ENCODE measurements at places on chromosomes 11 and 22.

GRCh38 chr11:128346804-128347203 is 240.6 kb downstream of the ETS1 start:
- peak; percentile 33 for DNase-seq

- DNase-seq = no peak
Measured at GRCh38 chr11:64178203-64178602, 7.8 kb upstream of the STIP1 start.

DNA sequence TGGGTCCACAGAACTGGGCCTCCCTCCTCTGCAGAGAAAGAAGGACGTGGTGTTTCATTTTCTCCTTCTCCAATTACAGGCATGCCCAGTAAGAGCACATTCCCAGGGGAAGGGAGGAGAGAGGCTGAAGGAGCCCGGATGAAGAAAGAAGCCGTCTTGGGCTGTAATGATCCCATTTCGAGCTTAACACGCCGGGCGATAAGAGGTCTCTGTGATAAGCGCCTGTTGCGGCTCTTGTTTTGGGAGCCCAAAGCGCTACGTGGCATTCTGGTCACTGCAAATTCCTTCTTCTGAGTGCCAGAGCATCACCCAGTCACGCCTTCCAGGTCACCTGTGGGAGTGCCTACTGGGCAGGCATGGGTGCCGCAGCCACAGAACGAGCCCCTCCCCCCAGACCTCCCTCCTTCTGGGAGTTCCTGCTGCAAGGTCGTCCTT is 57.5 kb downstream of the ANO1 start:
- DNase-seq = no peak

DNA sequence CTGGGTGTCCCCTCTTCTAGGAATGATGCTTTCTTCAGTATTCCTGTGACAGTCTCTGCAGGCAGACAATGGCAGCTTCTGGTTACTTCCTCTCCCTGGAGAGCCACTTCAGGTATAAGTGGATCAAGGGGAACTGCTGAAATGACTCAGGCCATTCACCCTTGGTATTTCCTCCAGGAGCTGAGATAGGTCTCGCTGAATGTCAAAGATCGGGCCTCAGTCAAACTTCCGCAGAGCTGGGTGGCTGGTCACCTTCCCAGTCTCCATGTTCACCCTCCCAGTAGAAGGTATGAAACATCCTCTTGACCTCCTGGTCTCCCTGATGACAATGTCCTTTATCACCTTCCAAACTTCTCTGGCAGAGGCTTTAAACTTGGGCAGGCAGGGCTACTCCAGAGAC is 1.8 kb upstream of the ANKK1 start:
- DNase-seq = no peak

DNA sequence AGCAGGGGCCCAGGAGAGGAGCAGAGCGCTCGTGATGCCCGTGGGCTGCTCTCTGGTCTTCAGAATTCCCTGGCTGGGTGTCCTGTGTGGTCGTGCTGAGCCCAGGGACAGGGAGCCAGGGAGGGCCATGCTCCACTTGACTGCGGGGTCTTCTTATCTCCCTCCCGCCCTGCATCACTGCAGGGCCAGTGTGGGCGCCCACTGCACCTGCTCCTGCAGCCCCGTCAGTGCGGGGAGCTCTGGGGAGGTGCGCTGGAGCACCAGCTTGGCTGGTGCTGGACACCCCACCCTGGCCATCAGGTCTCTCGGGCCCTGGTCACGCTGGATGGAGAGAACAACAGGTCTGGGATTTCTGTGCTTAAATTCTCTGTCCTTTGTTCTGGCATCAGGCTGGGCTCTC is 31.8 kb downstream of the B3GAT1 start:
- DNase-seq = no peak

- DNase-seq = peak; percentile 31
Measured at GRCh38 chr11:2092956-2093412, 46.2 kb downstream of the IGF2 start.

- no peak for DNase-seq
Measured at GRCh38 chr11:110493346-110493745, 63.6 kb downstream of the FDX1 start.

GRCh38 chr11:15941206-15941770 is 415.1 kb downstream of the SOX6 start:
- DNase-seq = peak; percentile 12

DNA sequence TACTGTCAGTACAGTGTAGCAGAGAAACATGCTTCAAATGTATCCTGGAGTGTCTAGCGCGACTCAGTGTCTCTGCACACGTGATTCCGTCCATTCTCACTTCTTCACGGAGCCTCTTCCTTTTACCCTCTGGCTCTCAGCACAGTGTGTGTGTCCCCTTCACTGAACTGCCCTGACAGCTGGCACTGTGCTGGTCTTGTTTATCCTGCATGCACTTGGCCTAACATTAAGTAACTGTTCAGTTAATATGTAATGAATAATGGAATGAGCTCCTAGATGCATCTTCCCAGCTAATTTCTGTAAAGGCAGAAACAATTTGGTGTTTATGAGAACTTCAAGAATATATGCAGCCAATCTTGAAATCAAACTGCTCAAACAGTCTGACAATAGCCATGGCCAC is 44.4 kb downstream of the KMT5B start:
- DNase-seq = no peak

DNA sequence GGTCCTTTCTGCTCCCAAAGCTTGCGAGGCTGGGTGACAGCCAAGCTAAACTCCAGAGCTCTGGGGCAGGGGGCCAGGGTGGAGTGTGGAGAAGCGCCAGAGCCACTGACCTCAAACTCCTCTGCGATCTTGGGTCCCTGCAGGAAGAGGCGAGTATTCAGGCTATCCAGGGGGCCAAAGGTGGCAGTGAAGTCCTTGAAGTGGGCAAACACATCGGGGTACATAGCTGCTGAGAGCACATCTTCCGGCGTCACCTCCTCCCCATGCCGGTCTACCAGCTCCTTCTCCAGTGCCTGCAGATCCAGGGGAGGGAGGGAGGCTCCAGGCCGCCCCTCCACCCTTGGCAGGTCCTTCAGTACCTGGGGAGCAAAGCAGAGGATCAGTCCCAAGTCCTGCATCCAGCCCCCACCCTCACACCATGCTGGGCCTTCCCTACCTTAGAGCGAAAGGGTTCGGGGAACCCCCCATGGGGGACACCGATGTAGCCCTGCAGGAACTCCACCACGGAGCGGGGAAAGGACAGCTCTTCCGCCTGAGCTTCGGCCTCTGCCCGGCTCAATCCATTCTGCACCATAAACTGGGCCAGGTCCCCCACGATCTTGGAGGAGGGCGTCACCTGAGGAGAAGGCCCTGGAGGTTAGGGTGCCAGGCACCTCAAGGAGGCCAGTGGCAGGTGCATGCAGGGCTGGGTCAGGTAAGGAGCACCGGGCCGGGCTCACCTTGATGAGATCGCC is 6.4 kb downstream of the RCE1 start:
- DNase-seq = no peak

- DNase-seq = no peak
Measured at GRCh38 chr11:116641561-116642045, 131.2 kb downstream of the BUD13 start.

- no peak for DNase-seq
Measured at GRCh38 chr11:73186294-73186850, 31.7 kb upstream of the P2RY2 start.

- DNase-seq = no peak
Measured at GRCh38 chr11:112871909-112872500, 89.2 kb upstream of the NCAM1 start.

DNA sequence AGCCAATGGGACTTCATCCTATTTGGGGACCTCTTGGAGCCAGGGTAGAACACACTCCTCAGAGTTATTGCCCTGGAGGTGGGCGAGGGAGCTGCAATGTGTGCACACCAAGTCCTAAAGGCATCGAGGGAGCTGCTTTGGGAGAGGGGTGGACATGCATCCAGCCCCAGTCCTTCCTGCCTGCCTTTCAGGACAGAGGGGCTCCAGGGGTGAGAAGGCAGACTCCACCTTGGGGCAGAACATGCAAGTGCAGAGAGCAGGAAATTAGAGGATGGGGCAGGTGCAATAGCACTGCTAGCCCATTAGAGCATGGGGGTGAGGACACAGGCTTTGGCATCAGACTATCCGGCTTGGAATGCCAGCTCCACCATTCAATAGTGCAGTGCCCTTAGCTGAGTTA is 288.5 kb downstream of the OPCML start:
- no peak for DNase-seq

GRCh38 chr11:61549662-61550568 is 31.0 kb downstream of the SYT7 start:
- no peak for DNase-seq

GRCh38 chr11:19012636-19013035 is 47.9 kb downstream of the MRGPRX2 start:
- DNase-seq = no peak

DNA sequence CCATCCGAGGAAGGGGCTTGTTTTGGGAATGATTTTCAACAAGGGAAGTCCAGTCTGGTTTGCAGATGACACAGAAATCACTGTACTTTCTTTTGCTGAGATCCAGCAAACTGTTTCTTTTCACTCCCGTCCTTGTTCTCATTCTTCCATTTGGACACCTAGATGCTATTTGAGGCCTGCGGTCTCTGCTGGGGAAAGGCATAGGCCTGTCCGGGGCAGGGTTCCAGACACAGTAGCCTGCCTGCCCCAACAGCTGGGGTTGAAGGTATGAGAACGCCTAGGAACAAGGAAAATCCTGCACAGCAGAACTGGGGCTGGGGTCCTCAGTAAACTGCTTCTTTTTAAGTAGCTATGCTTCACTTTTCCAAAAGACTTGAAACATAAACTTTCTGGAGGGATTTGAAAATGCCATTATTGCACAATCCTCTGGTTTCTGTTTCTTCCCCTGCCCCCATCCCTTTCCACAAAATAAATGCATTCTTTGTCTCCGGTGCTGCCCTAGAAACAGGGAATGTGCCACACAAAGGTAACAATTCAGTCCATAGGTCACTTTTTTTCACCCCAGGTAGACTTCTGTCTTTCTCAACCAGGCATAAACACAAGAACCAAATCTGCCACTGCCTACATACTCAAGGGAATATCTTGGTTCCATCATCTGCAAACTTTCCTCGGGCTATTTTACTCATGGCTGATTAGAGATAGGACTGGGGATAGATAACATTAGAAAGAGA is 174.8 kb upstream of the MTMR2 start:
- no peak for DNase-seq

DNA sequence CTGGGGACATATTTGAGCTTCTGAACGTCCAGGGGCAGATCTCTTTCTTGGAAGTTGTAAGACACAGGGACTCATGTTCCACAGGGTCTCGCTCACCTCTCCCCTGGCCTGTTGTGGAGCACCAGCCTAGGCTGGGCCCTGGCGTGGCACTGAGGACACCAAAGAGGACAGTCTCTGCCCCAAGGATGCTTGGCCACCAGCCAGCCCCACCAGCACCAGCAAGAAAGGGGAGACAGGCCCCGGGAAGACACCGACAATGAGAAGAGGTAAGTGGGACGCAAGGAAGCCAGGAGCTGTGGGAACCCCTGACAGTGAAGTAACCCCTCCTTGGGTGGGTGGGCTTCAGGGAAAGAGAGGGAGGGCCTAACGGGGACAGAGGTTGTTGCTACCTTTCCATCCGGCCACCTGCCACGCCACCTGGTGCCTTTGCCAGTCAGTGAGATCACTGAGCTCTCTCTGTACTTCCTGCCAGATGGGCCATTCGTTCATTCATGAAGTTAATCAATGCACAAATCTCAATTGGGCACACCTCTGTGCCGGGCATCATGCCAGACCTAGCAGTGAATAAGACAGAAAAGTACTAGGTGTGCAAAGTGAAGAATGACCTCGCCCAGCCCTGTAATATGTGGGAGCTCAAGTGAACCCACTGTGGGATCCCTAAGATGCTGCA is 11.1 kb downstream of the APOL5 start:
- DNase-seq = no peak

GRCh38 chr22:49905465-49905864 is 12.8 kb downstream of the ALG12 start:
- no peak for DNase-seq

- no peak for DNase-seq
Measured at GRCh38 chr11:79253280-79253679, 187.6 kb downstream of the TENM4 start.

GRCh38 chr22:32842486-32842885 is 41.0 kb downstream of the TIMP3 start:
- DNase-seq = no peak

DNA sequence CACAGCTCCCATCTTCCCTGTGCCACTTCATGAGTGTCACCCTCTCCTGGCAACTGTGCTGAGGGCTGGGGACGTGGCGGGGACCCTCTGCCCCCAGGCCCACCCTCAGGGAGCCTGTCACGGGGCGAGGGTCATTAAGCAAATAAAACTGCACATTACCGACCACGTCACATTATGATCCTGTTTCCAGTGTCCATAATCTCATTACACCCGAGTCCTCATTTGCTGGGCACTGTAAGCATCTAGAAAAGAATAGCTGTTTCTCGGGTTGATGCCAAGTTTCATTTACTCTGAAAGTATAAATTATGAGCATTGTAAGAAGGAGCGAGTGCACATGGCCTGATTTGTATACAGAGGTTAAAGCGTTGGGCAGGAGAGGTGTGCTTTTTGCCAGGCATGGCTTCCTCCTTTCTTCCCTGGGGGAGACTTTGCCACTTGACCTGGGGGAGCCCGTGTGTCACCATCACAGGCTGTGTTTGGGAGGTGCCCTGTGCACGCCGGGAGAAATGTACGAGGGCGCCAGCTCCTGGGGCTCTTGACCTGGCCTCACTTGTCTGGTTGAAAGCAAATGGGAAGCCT is 50.5 kb downstream of the LRP5 start:
- no peak for DNase-seq

GRCh38 chr22:42855211-42855610 is 1.9 kb downstream of the ARFGAP3 start:
- DNase-seq = no peak

- DNase-seq = no peak
Measured at GRCh38 chr22:47088480-47089158, 326.2 kb downstream of the TBC1D22A start.

DNA sequence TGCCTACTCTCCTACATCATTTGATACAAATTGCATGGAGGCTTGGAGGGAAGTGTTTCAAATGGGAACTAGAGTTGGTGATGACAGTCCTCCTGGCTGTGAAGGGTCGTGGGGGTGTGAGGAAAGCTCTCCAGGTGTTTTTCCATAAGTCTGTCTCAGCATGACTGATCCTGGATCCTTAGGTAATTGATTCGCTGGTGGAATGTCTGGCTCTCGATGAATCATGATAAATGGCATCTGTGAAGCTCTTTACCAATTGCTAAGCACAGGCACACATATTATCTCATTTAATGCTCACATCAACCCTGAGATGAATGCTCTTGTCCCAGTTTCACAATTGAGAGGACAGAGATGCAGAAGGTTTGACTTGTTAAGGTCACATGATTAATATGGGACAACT is 107.5 kb downstream of the PKNOX2 start:
- no peak for DNase-seq

DNA sequence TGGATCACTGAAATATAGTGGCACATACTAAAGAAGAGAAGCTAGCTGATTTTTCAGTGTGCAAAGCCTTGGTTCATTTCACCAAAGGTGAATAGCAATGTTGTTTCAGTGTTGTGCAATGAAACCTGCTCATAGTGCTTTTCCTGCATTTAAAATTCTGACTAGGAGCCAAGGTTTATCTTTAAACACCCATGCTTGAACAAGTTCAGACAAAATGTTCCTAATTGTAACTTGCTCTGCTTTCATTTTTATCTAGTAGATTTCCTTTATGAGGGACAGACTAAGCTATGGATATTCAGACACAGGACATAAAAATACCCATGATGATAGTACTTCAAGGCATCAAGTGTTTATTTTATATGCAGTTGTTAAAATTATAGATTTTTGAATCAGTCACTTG is 47.7 kb downstream of the BBOX1 start:
- DNase-seq = no peak

GRCh38 chr11:43908683-43909082 is 28.1 kb downstream of the ALKBH3 start:
- DNase-seq = no peak

- DNase-seq = no peak
Measured at GRCh38 chr11:15114501-15115475, at the start of gene INSC. TSS of gene INSC (plus strand) at chr11:15114923. CDS start at chr11:15149175, 34,252 bp downstream.

GRCh38 chr11:43920598-43921419 is 21.6 kb upstream of the C11orf96 start:
- DNase-seq = no peak

All from stimulated activated CD4-positive, alpha-beta T cell treated with anti-CD3 and anti-CD28 coated beads, Interleukin-4, amount 100 ng/mL, for 1 hour (primary cell).